Liver (tissue), 10 donors: ENCODE measurements at places on chromosomes 6 and 20. TPM values are rescaled to one million over a fixed set of nuclear protein-coding genes. Genes with fewer than 3 reads are reported as not detected.

The SOX18 gene
- total RNA-seq = 2.1 TPM

GRCh38 chr6:102980951-102981350 is 1587.4 kb downstream of the GRIK2 start:
- H3K27me3 ChIP-seq = no peaks in the 10 kb centered on the region
- H3K27ac ChIP-seq = no peak overlapping the region
- H3K4me1 ChIP-seq = no peaks in the 10 kb centered on the region
- H3K36me3 ChIP-seq = no peaks in the 10 kb centered on the region
- DNase-seq = no peak

DNA sequence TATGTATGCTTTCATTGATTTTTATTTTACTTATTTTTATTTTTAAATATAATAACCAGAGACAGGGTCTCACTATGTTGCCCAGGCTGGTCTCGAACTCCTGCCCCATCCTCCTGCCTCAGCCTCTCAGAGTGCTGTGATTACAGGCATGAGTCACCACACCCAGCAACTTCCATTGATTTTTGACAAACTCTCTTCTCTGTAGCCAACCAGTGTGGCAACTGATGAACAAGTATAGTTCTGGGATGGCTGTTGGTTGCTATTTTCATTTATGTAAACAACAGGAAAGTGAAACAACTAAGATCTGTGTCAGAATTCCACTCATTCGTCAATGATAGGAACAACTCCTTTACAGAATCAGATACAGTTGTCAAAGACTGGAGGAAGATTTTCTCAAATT is 356.7 kb upstream of the JARID2 start:
- H3K4me1 ChIP-seq = no peaks in the 10 kb centered on the region
- H3K36me3 ChIP-seq = no peaks in the 10 kb centered on the region
- DNase-seq = no peak
- no peak overlapping the region for H3K4me3 ChIP-seq
- H3K27me3 ChIP-seq = no peaks in the 10 kb centered on the region

GRCh38 chr6:25017486-25017885 is 81.7 kb upstream of the RIPOR2 start:
- no peaks in the 10 kb centered on the region for H3K27me3 ChIP-seq
- H3K4me3 ChIP-seq = no peak overlapping the region
- H3K36me3 ChIP-seq = no peaks in the 10 kb centered on the region

The LCA5 gene
- 1.8 TPM for total RNA-seq

- H3K4me3 ChIP-seq = no peak overlapping the region
- DNase-seq = no peak
- no peaks in the 10 kb centered on the region for H3K4me1 ChIP-seq
- H3K27me3 ChIP-seq = no peaks in the 10 kb centered on the region
- no peak overlapping the region for H3K27ac ChIP-seq
Measured at GRCh38 chr6:169503422-169504152, 198.2 kb downstream of the WDR27 start.

The SDCBP2 gene
- total RNA-seq = 3.6 TPM

DNA sequence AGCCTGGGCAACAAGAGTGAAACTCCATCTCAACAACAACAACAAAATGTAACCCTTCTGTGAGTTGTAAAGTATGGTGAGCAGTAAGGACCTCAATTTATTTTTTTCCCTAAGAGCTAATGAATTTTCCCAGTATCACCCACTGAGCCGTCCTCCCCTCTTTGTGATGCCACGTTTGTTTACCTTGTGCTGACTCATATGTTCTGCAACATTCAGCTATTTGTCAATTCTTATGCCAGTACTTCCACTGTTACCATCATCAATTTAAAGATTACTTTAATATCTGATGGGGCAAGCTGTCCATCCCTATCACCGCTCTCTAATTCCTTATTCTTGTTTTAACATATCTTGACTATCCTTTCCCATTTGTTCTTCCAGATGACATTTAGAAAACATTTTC is 37.5 kb downstream of the MAK start:
- no peak overlapping the region for H3K27ac ChIP-seq
- H3K27me3 ChIP-seq = no peaks in the 10 kb centered on the region
- DNase-seq = no peak

GRCh38 chr6:135329851-135330803 is 149.0 kb downstream of the MYB start:
- H3K4me1 ChIP-seq = no peaks in the 10 kb centered on the region
- no peak overlapping the region for H3K27ac ChIP-seq
- no peaks in the 10 kb centered on the region for H3K36me3 ChIP-seq
- no peak for DNase-seq
- no peak overlapping the region for H3K4me3 ChIP-seq
- no peaks in the 10 kb centered on the region for H3K27me3 ChIP-seq

DNA sequence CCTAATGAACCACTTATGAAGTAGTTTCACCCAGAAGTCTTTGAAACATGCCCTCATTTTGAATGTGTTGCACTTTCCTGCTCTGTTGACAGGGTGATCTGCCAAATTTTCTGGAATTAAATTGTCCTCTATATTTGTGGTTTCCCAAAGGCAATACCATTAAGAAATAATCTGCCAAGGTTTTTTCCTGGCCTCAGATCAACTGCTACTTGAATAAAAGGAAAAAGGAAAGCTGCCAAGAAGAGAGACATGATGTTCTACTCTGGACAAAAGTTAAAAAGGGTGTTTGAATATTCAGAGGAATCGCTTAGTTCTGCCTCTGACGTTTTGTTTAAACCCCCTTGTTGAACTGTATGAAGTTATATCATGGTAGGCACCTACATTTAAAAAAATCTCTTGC is 37.4 kb upstream of the ARMH2 start:
- DNase-seq = no peak
- no peak overlapping the region for H3K4me3 ChIP-seq
- no peaks in the 10 kb centered on the region for H3K27me3 ChIP-seq
- no peaks in the 10 kb centered on the region for H3K4me1 ChIP-seq

The GMPR gene
- total RNA-seq = 50.2 TPM

The CST5 gene
- total RNA-seq = not detected

DNA sequence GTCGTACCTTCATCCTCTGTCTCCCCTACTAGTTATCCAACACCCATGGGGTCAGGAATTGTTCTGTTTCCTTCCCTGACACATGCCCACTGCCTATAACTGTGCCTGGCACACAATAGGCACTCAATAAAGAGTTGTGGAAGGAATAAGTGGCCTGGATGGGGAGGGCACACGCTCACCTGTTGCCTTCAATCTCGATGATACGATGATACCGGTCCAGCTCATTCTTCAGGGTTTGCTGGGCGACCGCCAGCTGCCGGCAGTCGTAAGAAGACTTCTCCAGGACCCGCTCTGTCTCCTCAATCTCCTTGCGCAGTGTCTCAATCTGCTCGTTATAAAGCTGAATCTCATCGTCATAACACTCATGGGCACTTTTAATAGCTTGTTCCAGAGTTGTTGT is 32.5 kb downstream of the BFSP1 start:
- no peaks in the 10 kb centered on the region for H3K27me3 ChIP-seq

- no peak overlapping the region for H3K27ac ChIP-seq
- peaks cover 4% of the 10 kb centered on the region for H3K27me3 ChIP-seq
- H3K36me3 ChIP-seq = no peaks in the 10 kb centered on the region
- H3K4me1 ChIP-seq = peaks cover 11% of the 10 kb centered on the region
Measured at GRCh38 chr20:3678856-3679720, 2.7 kb downstream of the ADAM33 start.

GRCh38 chr20:63176034-63176426 is 39.9 kb downstream of the YTHDF1 start:
- no peak overlapping the region for H3K4me3 ChIP-seq
- no peak overlapping the region for H3K27ac ChIP-seq
- H3K27me3 ChIP-seq = peaks cover 9% of the 10 kb centered on the region
- H3K4me1 ChIP-seq = peaks cover 6% of the 10 kb centered on the region
- no peaks in the 10 kb centered on the region for H3K36me3 ChIP-seq
- DNase-seq = no peak

DNA sequence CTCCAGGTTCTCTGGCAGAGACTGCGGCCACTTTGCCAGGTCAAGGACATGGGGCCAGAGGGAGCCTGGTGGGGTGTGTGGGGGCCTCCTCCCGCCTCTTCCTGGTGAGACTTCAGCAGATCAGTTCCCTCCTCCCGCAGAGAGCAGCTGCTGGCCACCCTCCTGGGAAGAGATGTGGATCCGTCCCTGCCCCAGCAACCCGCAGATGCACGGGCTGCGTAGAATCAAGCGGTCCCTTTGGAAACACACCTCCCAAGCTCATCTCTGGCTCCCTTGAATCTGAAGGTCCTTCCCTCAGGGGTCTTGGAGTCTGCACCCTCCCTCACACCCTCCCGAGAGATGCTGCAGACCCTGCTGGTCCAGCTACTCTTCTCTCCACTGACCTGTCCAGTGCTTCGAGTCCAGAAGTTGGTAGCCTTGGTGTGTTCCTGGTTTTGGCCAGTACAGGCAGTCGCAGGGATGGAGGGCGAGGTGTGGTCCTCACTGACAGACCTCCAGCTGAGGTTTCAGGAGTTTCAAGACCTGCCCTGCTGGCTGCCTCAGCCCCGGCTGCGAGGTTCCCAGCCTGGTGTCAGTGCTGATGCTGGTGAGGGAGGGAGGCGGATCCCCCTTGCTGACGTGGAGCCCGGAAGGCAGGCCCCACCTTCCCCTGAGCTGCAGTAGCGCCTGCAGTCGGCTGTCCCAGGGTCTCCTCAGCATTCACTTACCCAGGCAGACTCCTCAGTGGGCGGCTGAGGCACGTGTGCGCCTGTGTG is at the start of gene NPBWR2:
Gene NPBWR2 (minus strand): TSS at position 585 of the 755 bp plus-strand sequence. CDS start 734 bp downstream, outside the sequence.
- H3K27ac ChIP-seq = no peak within 1 kb of the TSS
- DNase-seq = no peak
- no peak within 1 kb of the TSS for H3K4me3 ChIP-seq
- H3K27me3 ChIP-seq = no peaks in the 10 kb centered on the region

GRCh38 chr6:102216232-102216631 is 822.7 kb downstream of the GRIK2 start:
- H3K27ac ChIP-seq = no peak overlapping the region
- H3K4me1 ChIP-seq = no peaks in the 10 kb centered on the region
- no peak overlapping the region for H3K4me3 ChIP-seq
- DNase-seq = no peak
- H3K36me3 ChIP-seq = no peaks in the 10 kb centered on the region
- peaks cover 2% of the 10 kb centered on the region for H3K27me3 ChIP-seq

GRCh38 chr6:109059571-109060021 is 35.0 kb downstream of the SESN1 start:
- H3K27ac ChIP-seq = no peak overlapping the region
- no peaks in the 10 kb centered on the region for H3K36me3 ChIP-seq
- peaks cover 15% of the 10 kb centered on the region for H3K4me1 ChIP-seq
- no peak overlapping the region for H3K4me3 ChIP-seq

DNA sequence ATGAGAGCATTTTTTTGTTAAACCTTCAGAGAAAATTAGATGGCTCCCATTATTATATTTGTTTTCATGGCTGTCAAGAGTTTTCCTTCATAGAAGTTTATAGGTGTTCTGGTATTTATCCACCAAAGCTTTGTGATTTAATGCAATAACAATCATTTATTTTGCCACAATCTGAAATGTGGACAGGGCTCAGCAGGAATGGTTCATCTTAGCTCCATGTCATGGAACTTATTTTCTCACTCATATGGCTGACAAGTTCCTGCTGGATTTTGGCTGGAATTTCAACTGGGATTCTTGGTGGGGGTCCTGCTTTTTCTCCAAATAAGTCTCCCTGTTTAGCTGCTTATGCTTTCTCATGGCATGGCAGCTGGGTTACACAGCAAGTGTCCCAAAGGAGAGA is 876.7 kb downstream of the QKI start:
- no peak for DNase-seq
- no peaks in the 10 kb centered on the region for H3K4me1 ChIP-seq
- no peak overlapping the region for H3K27ac ChIP-seq

GRCh38 chr6:90302320-90302719 is 5.7 kb upstream of the BACH2 start:
- H3K4me1 ChIP-seq = no peaks in the 10 kb centered on the region
- H3K4me3 ChIP-seq = no peak overlapping the region
- no peak for DNase-seq
- no peaks in the 10 kb centered on the region for H3K27me3 ChIP-seq
- H3K36me3 ChIP-seq = no peaks in the 10 kb centered on the region

The MYCT1 gene
- total RNA-seq = 4.5 TPM

DNA sequence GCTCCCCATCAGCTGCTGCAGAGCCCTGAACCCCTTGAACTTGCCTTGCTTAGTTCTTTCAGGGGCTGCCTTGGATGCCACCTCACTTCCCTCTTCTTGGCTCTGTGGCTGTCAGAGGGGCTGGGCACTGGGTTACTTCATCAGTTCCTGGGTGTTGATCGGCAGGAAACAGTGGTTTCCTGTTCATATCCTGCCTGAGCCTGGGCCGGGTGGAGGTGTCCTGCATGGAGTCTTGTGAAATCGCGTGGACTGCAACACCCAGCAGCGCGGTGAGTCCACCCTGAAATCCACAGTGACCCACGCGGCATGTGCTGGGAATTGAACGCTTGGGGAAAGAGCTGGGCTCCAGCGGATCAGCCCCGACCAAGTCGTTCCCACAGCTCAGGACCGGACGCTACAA is 97.5 kb downstream of the CDH26 start:
- H3K27ac ChIP-seq = no peak overlapping the region
- H3K4me1 ChIP-seq = no peaks in the 10 kb centered on the region

DNA sequence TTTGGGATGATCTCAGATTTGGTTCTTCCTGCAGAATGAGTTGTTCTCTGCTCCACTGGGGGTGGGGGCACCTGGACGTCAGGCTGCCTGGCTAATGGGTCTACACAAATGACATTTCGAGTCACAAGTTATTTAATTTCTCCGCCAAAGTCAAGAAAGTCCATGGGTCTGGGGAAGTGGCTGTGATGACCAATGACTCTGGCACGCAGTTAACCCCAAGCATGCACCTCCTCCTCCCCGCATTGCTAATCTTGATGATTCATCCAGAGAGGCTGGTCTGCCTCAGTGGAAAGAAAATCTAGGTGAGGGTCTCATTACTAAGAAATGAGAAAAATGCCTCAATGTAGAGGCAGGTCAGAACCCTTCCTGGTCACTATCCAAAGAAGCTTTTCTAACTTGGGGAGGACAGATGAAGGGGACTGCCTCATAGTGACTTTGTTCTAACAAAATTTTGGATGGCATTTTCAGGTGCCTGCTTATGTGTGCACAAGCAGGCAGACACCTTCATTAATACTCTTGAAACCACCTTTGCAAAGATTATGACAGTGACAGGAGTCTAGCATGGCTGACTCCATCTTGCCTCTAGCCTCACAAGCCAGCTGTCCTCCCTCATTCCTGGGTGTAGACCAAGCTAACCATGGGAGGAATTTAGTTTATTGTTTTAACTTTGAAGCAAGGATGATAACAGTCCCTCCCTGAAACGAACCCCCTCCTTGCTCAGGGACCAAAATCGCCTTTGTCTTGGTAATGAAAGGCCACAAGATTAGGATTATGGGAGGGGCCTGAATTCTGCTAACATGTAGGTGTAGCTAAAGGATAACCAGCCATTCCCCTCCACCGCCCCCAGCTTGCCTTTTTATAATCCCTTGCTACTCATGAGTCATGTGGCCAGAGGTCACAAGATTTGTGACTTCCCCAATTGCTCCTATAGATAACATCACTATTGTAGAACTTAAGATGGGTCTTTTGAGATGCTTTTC is 98.6 kb upstream of the MRPS10 start:
- H3K4me1 ChIP-seq = no peaks in the 10 kb centered on the region
- DNase-seq = no peak
- H3K27me3 ChIP-seq = no peaks in the 10 kb centered on the region
- no peaks in the 10 kb centered on the region for H3K36me3 ChIP-seq
- no peak overlapping the region for H3K27ac ChIP-seq

- no peaks in the 10 kb centered on the region for H3K27me3 ChIP-seq
- peaks cover 5% of the 10 kb centered on the region for H3K4me1 ChIP-seq
- DNase-seq = no peak
- no peaks in the 10 kb centered on the region for H3K36me3 ChIP-seq
Measured at GRCh38 chr6:133951227-133951626, 1.8 kb upstream of the TBPL1 start.
